ENCODE measurements at places on chromosomes 6 and 20. TPM values are rescaled to one million over a fixed set of nuclear protein-coding genes. Genes with fewer than 3 reads are reported as not detected.
A peak's percentile ranks its signal among the peaks of the same experiment; 100 is the strongest.

- H3K27ac ChIP-seq, result no peak overlapping the region
- H3K4me3 ChIP-seq, result no peak overlapping the region
- H3K36me3 ChIP-seq, result no peaks in the 10 kb centered on the region
- peak; percentile 48 for DNase-seq
- H3K27me3 ChIP-seq, result no peaks in the 10 kb centered on the region
These were observed 37.4 kb upstream of the FAM83C start for GRCh38 chr20:35329435-35330139.

DNA sequence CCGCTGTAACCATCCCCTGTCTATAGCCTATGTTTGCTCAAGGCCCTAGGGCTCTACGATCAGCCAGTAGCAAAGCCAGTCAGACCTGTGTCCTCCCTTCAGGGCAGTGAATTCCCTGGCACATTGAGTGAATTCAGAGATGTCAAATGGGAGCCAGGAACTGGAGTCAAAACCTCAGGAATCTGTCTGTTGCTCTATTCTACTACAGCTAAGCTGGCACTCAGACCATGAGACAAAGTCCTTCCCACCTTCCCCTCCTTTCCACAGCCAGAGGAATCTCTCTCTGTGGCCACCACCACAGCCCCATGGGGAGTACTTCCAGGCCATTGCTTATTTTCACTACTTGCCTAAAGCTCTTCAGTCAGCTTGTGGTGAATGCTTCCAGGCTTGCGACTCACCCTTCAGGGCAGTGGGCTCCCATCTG, 82.0 kb downstream of the PKIB start:
- no peaks in the 10 kb centered on the region for H3K4me1 ChIP-seq
- no peak overlapping the region for H3K4me3 ChIP-seq
- no peak overlapping the region for H3K27ac ChIP-seq
- no peaks in the 10 kb centered on the region for H3K27me3 ChIP-seq
- H3K36me3 ChIP-seq, result no peaks in the 10 kb centered on the region
- no peak for DNase-seq

- H3K27me3 ChIP-seq, result no peaks in the 10 kb centered on the region
- H3K4me3 ChIP-seq, result no peak overlapping the region
- peaks cover 11% of the 10 kb centered on the region for H3K4me1 ChIP-seq
These were observed 37.2 kb upstream of the FAM83D start for GRCh38 chr20:38889050-38889449.

- H3K27me3 ChIP-seq, result no peaks in the 10 kb centered on the region
- DNase-seq, result peak; percentile 11
- H3K4me1 ChIP-seq, result no peaks in the 10 kb centered on the region
- no peak overlapping the region for H3K4me3 ChIP-seq
- no peaks in the 10 kb centered on the region for H3K36me3 ChIP-seq
These were observed 64.2 kb upstream of the MYLIP start for GRCh38 chr6:16064671-16065072.

DNA sequence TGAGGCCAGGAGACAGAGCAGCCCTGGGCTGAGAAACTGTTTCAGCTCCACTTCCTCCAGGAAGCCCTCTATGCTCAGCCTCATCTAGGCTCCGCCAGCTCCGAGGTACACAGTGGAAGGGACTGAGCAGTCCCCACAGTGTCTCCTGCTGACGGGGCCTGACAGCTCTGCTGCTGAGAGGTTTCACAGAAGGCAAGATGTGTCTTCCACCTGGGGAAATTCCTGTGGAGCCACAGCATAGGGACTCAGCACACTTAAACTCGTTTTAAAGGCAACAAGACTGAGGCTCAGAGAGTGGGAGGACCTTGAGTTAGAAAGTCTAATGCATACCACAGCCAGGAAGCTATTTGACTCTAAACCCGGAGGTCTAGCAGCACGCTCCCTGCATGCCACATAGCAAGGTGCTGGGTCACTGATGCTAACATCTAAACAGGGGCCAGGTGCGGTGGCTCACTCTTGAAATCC, 6.8 kb downstream of the ADA start:
- no peaks in the 10 kb centered on the region for H3K27me3 ChIP-seq
- no peak for DNase-seq
- H3K4me3 ChIP-seq, result no peak overlapping the region
- H3K27ac ChIP-seq, result peak overlapping the region; percentile 92
- H3K4me1 ChIP-seq, result peaks cover 87% of the 10 kb centered on the region
- H3K36me3 ChIP-seq, result no peaks in the 10 kb centered on the region

DNA sequence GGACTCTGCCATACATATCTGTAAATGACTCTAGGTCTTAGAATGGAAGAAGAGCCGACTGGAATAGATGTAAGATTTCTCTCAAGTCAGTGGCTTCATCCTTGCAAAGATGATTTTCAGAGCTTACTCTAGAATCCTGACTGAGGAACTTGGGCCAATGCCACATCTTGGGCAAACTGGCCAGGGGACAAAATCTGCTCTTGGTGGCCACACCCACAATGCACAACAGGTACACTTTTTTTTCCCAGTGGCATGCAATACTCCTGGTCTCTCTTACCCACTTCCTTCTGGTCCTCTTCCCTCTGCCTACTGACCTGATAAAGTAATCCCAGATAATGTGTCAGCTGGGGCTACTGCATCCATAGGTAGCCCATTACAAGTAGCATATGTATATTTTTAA, 13.4 kb downstream of the CLIC5 start:
- no peaks in the 10 kb centered on the region for H3K4me1 ChIP-seq
- DNase-seq, result peak; percentile 39
- no peaks in the 10 kb centered on the region for H3K36me3 ChIP-seq
- no peaks in the 10 kb centered on the region for H3K27me3 ChIP-seq

- no peaks in the 10 kb centered on the region for H3K36me3 ChIP-seq
- no peak overlapping the region for H3K4me3 ChIP-seq
- no peaks in the 10 kb centered on the region for H3K4me1 ChIP-seq
- DNase-seq, result peak; percentile 69
These were observed 55.1 kb upstream of the APCDD1L start for GRCh38 chr20:58570204-58570859.

- H3K4me3 ChIP-seq, result no peak overlapping the region
- H3K27ac ChIP-seq, result no peak overlapping the region
- H3K4me1 ChIP-seq, result peaks cover 14% of the 10 kb centered on the region
- no peaks in the 10 kb centered on the region for H3K27me3 ChIP-seq
These were observed 209.0 kb upstream of the ECI2 start for GRCh38 chr6:4344317-4344899.

- H3K36me3 ChIP-seq, result no peaks in the 10 kb centered on the region
- no peak for DNase-seq
- H3K27ac ChIP-seq, result no peak overlapping the region
- peak overlapping the region; percentile 55 for H3K4me3 ChIP-seq
- peaks cover 73% of the 10 kb centered on the region for H3K4me1 ChIP-seq
- H3K27me3 ChIP-seq, result peaks cover 90% of the 10 kb centered on the region
These were observed 167.1 kb upstream of the ZNF337 start for GRCh38 chr20:25863536-25864325.

GRCh38 chr20:56925831-56926170, 296.7 kb downstream of the TFAP2C start:
- no peak overlapping the region for H3K27ac ChIP-seq
- H3K4me3 ChIP-seq, result no peak overlapping the region

GRCh38 chr6:11428895-11429294, 108.7 kb upstream of the TMEM170B start:
- peak overlapping the region; percentile 40 for H3K27ac ChIP-seq
- H3K4me3 ChIP-seq, result no peak overlapping the region
- peaks cover 18% of the 10 kb centered on the region for H3K4me1 ChIP-seq
- no peaks in the 10 kb centered on the region for H3K27me3 ChIP-seq
- no peaks in the 10 kb centered on the region for H3K36me3 ChIP-seq

- H3K27ac ChIP-seq, result no peak overlapping the region
- H3K27me3 ChIP-seq, result no peaks in the 10 kb centered on the region
- H3K36me3 ChIP-seq, result no peaks in the 10 kb centered on the region
- H3K4me1 ChIP-seq, result no peaks in the 10 kb centered on the region
- DNase-seq, result no peak
- H3K4me3 ChIP-seq, result no peak overlapping the region
These were observed 178.7 kb upstream of the TNFAIP3 start for GRCh38 chr6:137688230-137688971.

The ZNF337 gene
- total RNA-seq, result 16.5 TPM

The TNXB gene
- 45.4 TPM for total RNA-seq

The ZNF133 gene
- 48.2 TPM for total RNA-seq

The MYO6 gene
- 58.5 TPM for total RNA-seq

The SFT2D1 gene
- total RNA-seq, result 62.8 TPM

The SYTL3 gene
- 5.4 TPM for total RNA-seq

The TNNC2 gene
- not detected for total RNA-seq

The MYMX gene
- not detected for total RNA-seq

All from stomach (tissue), 19 donors.